ENCODE measurements at places on chromosomes 3 and 15. TPM values are rescaled to one million over a fixed set of nuclear protein-coding genes. Genes with fewer than 3 reads are reported as not detected.

Gene TMEM266
- polyA plus RNA-seq = not detected

Gene LRRIQ4
- polyA plus RNA-seq = not detected

Gene VPS13C
- 9.8 TPM for polyA plus RNA-seq

Gene VILL
- polyA plus RNA-seq = 14.6 TPM

Gene TP63
- not detected for polyA plus RNA-seq

Gene SH2D7
- polyA plus RNA-seq = not detected

Gene NANOGP8
- not detected for polyA plus RNA-seq

Gene EIF4E3
- 20.0 TPM for polyA plus RNA-seq

- DNase-seq = no peak
Observed at GRCh38 chr3:61821823-61822251, 260.5 kb downstream of the PTPRG start.

- DNase-seq = no peak
Observed at GRCh38 chr3:112407888-112408702, 75.1 kb downstream of the CD200 start.

GRCh38 chr3:89522155-89522554 lies 414.7 kb downstream of the EPHA3 start:
- DNase-seq = no peak

DNA sequence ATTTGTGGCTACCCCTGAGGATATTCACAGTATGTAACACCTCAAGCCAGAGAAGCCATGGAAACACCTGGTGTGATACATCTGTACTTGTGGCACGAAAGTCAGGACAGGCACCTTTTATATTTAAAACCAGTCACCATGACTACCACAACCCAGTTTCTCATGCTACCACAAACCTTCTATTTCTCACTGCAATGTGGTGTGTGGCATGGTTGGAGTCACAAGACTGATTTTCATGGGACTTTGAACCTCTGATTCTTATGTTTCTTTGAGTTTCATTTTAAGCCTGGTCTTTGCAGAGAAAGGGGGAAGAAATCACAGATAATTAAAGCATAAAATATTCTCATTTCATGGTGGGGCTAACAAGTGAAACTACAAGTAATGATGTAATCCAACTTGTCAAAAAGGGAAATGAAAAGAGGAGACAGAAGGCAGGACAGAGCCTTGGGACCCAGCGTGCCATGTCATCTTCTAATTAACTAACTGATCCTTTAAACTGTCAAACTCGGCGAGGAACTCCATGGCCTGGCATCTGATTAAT lies 175.9 kb downstream of the PDZRN3 start:
- DNase-seq = no peak

DNA sequence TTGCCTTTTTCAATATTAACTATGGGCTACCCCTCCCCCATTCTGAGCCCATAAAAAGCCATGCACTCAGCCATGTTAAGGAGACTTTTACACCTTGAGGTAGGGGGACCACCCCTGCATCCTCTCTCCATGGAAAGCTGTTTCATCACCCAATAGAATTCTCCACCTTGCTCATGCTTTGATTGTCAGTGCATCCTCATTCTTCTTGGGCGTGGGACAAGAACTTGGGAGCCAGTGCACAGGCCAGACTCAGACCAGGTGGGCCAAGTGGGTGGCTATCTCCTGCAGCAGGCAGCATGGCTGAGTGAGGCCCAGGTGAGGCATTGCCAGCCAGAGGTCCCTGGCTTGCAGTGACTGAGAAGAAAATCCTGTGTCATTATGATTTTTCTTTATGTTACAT lies 357.4 kb upstream of the CDIN1 start:
- DNase-seq = no peak

DNA sequence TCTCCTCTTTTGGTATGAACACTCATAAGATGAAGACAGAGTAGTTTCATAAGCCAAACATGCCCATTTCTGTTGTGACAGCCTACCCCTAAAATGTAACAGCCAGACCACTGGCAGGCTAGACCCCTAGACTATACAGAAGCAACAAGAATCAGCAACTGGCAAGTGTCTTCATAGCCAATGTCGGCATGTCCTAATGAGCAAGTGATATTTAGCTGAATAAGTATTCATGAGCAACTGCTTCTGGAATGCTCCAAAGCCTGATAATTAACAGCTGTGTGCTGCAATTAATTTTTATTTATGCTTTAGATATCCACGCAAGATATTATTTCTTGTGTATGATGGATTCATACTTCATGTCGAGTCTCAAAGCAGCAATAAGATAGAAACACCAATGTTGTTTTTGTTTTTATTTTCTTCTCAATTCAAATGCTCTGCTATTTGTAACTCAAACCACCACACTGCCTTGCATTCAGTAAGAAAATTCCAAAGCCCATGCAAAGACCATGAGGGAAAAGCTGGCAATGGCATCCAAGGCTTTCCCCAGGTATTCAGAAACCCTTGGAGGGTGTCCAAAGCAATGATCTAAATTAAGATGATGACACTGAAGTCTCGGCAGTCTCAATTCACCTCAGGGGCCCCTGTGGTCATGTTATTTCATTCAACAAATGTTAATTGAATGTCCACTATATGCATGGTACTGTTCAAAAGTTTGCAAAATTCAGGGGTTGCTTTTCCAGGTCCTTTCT lies 167.7 kb upstream of the NECTIN3 start:
- DNase-seq = no peak

GRCh38 chr3:172666181-172666872 lies 44.5 kb downstream of the NCEH1 start:
- DNase-seq = no peak

GRCh38 chr15:82292271-82292670 lies 29.7 kb downstream of the SAXO2 start:
- DNase-seq = no peak

- DNase-seq = no peak
Observed at GRCh38 chr3:15327941-15328340, 4.4 kb downstream of the SH3BP5 start.

DNA sequence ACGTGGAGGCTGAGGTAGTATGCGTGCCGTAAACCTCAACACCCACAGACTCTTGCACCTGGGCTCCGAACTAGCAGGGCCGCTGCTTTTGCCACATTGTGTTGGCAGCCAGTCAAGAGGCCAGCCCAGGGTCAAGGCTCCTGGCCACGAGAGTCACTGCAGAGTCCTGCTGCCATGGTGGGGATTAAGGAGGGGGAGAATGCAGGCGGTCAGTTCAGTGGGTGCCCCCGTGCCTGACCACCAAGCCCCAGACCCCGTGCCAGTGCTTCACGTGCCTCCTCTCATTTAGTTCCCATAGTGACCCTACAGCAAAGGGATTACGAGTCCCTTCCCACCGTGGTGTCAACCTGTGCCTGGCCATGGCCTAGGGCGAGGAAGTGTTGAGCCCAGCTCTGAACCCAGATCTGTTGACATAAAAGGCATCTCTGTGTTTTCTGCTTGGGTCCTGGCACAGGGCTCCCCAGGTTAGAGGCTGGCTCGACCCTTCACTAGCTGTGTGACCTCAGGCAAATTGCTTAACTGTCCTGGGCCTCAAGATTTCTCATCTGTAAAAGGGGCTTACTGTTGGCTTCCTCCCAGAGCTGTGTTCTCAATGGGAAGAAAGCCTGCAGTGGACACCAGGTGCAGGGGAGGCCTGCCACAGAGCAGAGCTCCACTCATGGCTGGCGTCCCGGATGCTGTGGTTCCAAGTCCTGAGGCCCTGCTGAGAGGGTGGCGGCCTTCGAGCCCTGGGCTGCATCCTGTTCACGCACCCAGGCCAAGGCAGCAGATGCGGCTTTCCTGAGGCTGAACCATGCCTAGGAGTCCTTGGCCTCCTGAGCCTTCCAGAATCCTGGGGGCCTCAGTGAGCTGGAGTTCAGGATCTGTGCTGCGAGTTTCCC lies 32.8 kb downstream of the FBLN2 start:
- DNase-seq = no peak

DNA sequence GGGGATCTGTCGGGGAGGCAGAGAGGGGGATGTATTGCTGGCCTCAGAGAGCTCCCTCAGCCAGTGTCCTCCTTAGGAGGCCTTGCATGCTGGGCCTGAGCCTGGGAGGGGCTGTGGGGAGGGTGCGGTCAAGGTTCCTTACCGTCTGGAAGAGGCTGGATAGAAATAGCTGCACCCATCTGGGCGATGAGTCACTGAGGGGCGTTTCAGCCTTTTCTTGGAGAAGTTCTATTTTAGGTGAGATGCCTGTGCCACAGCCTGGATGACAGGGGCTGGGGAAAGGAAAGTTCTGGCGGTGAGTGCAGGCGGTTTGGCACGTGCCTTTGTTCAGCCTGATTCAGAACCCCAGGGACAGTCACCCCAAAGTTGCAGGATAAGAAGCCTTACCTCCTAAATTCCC lies 35.7 kb upstream of the APEH start:
- no peak for DNase-seq

DNA sequence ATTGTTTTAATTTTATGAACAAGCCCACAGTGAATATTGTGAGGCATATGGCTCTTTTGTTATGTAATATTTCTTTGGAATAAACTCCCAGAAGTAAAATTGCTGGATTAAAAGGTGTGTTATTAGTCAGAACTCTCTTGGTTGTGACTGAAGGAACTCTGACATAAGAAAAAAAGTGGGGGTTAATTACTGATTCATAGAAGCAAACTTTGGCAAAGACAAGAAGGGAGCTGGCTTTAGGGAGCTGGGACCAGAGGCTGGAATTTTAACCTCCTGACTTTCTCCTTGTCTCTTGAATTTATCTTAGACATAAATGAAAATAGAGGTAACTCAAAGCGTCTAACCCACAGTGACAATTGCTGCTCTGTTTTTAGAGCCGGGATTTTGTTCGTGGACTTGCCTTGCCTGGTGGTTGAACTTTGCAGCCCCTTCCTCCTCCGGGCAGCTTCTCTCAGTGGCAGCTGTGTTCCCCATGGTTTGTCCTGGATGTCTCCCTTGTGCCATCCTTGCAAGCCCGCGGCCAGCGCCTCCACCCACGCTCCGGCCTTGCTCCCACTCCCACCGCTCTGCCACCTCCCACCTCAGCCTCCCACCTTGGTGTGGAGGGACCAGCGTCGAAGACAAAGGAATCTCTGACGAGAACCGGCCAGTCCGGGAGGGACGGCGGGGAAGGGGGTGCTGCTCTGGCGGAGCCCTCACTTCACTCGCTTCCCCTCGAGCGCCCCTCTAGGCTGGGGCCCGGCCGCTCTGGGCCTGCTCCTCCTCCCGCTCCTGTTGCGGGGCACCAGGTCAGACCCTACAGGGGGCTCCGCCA lies 28.0 kb downstream of the ARHGAP31 start:
- no peak for DNase-seq

GRCh38 chr15:63135281-63135680 lies 13.6 kb downstream of the LACTB start:
- no peak for DNase-seq

DNA sequence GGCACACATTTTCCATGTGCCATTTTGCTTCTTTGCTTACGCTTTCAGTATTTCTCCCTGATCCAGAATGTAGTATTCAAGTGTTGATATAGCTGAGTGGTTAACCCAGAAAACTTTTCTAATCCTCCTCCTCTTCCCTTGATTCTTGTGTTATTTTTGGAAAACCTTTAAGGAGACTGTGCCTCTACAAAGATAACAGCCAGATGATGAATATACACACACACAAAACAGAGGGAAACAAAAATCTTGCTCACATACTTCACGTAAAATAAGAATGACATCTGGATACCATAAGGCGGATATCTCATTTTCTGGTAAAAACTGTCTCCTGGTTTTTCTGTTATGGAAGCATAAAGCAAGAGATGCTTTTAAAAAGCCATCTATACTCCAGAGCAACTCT lies 295.8 kb upstream of the THBS1 start:
- DNase-seq = no peak

DNA sequence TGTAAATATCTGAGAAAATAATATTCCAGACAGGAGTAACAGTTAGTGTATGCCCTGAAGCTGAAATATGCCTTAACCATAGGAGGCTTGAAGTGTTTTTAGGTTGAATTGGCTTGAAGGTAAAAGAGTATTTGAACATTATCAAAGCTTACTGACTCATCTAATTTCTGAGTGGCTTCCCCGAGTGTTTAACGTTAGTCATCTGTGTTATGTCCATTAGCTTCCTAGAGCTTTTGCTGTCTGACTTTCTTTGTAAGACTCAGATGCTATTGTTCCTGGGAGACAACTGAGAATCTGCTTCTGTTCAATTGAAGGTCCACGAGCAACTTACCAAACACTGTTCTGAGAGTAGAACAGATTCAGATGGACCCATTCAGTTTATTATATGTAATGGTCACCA lies 656.8 kb upstream of the NECTIN3 start:
- DNase-seq = no peak

DNA sequence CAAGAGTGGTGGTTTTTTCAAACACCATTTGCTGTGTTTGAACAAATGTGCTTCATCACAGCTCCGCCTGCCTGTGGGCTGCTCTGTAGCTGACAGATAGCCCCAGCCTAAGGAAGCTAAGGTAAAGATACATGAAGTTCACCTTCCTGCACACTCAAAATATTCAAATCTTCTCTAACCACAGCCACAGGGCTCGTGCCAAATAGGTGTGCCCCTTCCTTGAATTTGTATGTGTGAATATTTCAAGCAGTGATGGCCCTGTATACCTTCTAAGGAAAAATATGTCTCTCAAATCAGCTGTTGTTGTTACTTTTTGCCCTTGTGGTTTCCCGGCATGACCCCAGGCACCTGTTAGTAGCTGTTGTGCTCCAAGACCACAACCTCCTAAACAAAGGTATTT lies 92.8 kb downstream of the CCNL1 start:
- peak; percentile 25 for DNase-seq

DNA sequence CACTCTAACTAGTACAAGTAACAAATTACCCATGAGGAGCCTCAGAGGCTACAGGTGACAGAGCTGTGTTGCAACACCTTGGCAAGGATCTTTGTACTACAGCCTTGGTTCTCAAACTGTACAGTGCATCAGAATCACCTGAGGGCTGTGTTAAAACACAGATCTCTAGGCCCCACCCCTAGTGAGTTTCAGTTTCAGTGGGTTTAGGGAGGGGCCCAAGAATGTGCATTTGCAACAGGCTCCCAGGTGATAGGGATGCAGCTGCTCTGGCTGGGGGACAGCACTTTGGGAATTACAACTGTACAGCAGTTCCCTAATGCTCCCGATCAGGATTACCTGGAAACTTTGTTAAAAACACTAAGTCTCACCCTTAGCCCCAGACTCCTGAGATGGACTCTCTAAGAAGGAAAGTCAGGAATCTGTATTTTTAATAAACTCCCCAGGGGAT lies 66.1 kb upstream of the NR2F2 start:
- no peak for DNase-seq

DNA sequence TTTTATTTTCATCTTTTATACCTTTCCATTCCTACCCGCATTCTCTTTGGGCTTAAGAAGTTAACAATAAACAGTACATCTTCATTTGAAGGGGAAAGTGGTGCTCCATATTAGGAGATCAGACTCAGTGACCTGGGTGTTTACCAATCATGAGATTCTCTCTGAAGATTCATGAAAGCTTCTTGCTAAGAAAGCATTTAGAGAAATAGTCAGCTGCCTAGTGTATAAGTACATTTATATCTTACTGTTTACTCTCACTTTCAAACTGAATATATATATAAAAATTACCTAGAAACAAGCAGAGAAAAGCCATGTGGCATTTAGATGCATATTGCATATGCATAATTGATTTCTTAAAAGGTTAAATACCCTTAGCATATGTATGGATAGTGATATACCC lies 100.5 kb downstream of the KCNH8 start:
- no peak for DNase-seq

- no peak for DNase-seq
Observed at GRCh38 chr15:47688573-47689086, 28.7 kb upstream of the SEMA6D start.

GRCh38 chr3:111906656-111907055 lies 47.6 kb downstream of the PHLDB2 start:
- no peak for DNase-seq

- no peak for DNase-seq
Observed at GRCh38 chr3:129734449-129734848, 128.0 kb upstream of the PLXND1 start.

- no peak for DNase-seq
Observed at GRCh38 chr15:26582840-26583239, 190.0 kb downstream of the GABRB3 start.

GRCh38 chr3:143648218-143648617 lies 200.1 kb downstream of the SLC9A9 start:
- DNase-seq = no peak
